Stimulated activated CD4-positive, alpha-beta T cell treated with anti-CD3 and anti-CD28 coated beads, Interleukin-1b, Interleukin-23, amount 100 ng/mL, for 4 hours (primary cell): ENCODE measurements at places on chromosomes 1 and 21.

- DNase-seq: no peak
Measured at GRCh38 chr1:50929376-50929958, 30.6 kb downstream of the FAF1 start.

DNA sequence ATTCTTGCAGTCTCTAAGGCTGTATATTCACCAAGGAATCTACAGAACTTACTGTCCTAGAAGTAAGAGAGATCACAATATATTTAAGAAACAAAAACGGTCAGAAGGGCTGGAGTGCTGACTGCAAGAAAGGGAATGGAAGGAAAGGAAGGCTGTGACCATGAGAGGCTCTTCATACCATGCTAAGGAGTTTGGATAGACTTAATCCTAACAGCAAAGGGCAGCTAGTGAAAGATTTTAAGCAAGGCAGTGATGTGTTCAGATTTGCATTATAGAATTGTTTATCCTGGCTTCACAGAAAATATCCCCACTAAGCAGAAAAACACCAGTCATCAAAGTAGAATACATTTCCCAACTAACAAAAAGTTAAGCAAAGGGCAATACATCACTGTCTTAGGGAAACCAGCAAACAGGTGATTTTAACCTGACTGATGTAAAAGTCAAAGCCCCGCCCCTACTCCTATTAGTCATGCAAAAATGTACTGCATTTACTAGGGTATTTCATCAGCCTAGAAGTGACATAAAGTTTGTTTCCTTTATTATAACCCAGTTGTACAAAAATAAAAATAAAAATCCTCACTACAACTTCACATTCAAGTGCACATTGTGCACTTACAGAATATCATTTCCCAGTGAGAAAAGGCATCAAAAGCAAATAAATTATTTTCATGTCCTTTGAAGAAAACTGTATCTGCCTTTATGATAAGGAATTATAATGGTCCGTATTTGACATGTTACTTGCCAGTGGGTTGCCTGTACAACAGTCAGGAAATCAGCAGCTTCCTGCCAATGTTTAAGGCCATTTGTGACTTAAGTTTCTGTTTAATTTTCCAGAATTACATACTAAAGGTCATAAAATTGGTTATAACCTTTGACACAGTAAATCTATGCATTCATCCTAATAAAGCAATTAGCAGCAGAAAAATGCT lies 17.2 kb downstream of the JAK1 start:
- DNase-seq: no peak

- no peak for DNase-seq
Measured at GRCh38 chr1:244952280-244952933, 88.1 kb upstream of the HNRNPU start.

DNA sequence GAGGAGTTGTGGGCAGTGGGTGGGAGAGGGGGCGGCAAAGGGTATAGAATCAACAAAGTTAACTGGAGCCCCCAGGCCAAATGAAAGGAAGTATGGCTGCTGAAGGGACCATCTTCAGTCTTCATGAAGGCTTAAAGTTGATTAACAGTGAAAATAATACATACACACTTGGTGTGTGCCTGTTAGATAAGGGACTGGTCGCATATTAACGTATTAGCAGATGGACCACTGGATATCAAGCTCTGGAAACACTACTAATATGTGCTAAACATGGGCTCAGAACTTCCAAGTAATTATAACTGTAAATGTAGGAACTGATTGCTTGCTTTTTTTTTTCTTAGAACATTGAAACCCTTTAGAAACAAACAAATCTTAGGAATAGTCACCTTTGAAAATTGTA lies 224.7 kb upstream of the KIAA0040 start:
- no peak for DNase-seq

DNA sequence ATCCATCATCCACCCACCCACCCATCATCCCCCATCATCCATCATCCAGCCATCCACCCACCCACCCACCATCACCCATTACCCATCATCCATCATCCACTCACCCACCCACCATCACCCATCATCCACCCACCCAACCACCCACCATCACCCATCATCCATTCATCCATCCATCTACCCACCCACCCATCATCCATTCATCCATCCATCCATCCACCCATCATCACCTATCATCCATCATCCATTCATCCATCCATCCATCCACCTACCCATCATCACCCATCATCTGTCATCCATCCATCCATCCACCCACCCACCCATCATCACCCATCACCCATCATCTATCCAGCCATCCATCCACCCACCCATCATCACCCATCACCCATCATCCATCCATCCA lies 81.5 kb downstream of the ADARB1 start:
- no peak for DNase-seq

GRCh38 chr1:18998016-18998724 lies 41.7 kb upstream of the IFFO2 start:
- no peak for DNase-seq
